Right ventricle myocardium inferior (tissue), 1 donor: ENCODE measurements at places on chromosomes 3 and 15.
A peak's percentile ranks its signal among the peaks of the same experiment; 100 is the strongest.

GRCh38 chr3:158539414-158540014 is 31.5 kb upstream of the MLF1 start:
- no peak for DNase-seq

DNA sequence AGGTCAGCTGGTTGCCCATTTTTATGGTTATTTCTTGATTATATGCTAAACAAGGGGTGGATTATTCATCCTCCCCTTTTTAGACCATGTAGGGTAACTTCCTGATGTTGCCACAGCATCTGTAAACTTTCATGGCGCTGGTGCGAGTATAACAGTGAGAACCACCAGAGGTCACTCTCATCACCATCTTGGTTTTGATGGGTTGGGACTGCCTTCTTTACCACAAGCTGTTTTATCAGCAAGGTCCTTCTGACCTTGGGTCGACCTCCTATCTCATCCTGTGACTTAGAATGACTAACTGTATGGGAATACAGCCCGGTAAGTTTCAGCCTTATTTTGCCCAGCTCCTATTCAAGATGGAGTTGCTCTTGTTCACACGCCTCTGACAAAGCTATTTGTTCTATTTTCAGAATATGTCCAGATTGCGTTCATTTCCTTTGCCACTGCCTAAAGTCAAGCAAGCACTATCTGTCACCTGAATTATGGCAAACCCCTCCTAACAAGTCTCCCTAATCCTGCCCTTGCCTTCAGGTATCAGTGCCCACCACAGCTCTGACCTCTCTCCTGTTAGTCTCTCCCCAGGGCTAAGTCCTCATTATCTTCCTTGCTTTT is 308.5 kb downstream of the ROBO2 start:
- DNase-seq = no peak

DNA sequence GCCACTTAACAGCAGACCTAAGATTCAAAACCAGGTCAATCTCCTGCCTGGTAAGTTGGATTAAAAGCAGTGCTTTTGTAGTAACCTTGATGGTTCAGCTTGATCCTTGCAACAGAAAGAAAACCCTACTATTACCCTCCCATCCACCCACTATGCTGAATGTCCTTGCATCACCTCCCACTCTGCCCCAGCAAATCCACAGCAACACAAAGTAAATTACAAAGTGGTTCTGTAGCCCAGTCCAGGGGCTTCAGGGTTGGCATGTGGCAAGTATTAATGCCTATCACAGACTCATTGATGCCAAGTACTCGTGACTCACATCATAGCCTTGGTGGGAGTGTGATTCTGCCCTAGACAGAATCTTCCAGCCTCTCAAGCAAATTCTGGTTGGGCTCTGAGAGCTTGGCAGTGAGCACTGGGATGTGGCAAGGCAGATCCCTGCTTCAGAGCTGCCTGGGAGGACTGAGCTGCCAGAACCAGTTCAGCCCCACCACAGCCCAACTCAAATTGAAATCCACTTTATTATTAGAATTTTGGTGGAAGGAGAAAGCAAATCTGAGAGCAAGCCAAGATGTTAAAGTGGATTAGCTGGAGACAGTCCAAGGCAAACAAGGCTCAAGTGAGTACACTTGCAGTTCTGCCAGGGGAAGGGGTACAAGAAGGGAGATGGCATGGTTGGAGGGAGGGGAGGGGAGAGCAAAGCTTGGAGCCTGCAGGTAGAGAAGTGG is 225.8 kb upstream of the UMPS start:
- DNase-seq = no peak

DNA sequence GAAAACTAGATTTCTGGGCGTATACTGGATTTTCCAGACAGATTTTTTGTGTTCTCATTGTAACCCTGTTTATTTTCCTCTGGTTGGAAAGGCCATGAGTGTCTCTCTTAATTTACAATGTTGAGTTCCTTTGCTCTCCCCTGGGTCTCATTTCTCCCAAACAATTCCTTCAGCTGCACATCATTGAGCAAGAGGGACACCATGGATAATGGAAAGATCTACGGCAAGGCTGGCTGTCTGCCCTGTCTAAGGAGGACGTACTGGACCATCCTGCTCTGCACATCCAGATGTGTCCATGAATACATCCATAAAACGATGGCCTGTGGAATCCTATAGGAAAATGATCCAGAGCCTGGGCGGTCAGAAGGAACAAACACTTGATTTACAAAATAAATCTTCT is 258.1 kb upstream of the MCTP2 start:
- no peak for DNase-seq

GRCh38 chr3:10337323-10338163 is 16.6 kb upstream of the SEC13 start:
- peak; percentile 28 for DNase-seq

GRCh38 chr3:186080849-186081438 is 27.9 kb downstream of the ETV5 start:
- DNase-seq = no peak

GRCh38 chr3:179068779-179069530 is 2.7 kb downstream of the ZMAT3 start:
- no peak for DNase-seq

DNA sequence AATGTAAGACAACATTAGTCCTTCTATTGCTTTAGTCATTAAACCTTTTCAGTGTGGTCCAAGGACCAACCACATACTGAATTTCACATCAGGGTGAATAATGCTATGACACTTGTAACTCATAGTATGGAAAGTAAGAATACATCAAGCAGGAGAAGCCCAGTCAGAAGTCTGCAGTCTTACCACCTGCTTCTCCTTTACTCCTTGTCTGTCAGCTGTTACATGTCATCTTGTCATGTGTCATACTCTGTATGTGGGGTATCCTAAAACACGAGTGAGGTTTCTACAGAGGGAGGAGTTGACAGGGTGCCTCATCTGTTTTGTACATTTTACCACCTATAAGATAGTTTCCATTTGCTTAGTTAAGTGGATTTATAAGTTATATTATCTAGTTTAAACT is 32.8 kb upstream of the EID1 start:
- no peak for DNase-seq

GRCh38 chr3:183662099-183662498 is 26.7 kb downstream of the KLHL24 start:
- DNase-seq = no peak

DNA sequence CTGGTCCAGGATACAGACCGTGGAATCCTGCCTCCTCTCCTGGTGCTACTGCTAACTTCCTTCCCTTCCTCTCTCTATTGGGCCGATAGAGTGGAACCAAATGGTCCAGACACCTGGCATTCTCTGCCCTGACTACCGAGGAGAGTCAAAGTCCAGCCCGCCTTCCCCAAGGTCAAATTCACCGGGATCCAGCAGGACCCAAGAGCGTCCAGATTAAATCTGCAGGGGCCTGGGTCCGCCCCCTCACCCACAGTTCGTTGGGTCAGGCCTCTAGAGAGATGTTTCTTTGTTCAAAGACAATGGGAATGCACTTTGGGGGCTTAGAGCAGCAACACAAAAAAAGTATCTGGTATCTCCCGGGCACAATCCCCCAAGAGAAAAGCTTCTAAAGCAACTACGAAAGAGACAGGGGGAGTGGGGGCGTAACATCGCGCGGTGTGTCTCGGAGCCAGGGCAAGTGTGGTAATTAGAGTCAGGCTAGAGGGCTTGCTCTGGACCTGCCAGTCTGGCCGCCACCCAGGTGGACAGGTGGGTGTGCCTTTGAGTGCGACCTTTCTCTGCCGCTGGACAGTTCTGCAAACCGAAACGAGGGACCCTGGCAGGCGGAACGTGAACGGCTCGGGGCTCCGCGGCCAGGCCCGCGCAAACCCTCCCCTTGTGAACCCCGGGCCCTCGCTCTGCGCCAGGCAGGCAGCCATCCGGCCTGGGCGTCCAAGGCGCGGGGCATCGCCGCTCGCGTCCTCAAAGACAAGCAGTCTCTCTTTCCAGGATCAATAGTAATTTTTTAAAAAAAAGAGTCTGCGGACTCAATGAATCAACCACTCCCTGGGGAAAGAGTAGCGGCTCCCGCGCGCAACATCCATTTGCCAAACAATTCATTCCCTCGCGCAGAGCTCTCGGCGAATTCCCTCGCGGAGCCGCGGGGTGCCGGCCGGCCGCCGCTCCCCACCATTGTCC is 806 bp downstream of the KLHL25 start:
- DNase-seq = peak; percentile 74

DNA sequence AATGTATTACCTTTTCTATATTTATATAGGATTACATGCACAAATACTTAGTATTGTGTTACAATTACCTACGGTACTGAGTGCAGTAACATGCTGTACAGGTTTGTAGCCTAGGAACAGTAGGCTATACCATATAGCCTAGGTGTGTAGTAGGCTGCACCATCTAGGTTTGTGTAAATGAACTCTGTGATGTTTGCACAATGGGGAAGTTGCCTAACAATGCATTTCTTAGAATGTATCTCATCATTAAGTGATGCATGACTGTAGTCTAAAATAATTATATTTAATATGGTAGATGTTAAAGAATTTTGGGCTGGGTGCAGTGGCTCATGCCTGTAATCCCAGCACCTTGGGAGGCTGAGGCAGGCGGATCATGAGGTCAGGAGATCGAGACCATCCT is 281.0 kb downstream of the KLF13 start:
- no peak for DNase-seq

DNA sequence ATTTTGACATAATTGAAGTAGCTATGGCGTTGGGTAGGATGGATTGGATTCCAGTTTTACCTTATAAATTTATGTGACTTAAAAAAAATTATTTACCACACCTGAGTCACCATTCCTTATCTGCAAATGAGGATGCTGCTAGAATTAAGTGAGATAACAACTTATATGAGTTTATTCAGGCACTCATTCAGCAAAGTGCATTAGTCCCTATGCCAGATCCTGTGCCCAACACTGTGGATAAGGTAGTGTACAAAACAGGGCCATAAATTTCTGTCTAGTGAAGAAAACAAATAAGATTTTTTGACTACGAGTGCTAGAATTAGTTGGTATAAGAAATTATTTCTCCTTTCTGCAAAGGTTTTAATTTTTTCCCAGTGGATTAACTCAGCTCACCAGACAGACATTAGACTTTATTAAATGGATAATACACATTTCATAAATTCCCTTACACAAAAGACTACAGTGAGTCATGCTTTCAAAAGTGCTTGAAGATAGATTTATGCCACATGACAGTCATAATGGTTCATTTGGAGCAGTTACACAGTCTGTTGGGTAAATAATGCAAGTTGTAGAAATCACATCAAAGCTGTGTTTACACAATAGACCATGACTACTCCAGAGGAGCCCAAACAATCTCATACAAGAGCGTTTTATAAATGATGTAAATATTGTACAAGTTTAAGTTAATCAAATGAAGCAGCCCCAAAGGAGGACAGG is 129.9 kb upstream of the TGFBR2 start:
- DNase-seq = no peak

GRCh38 chr3:94811836-94812235 is 749.0 kb downstream of the NSUN3 start:
- no peak for DNase-seq

DNA sequence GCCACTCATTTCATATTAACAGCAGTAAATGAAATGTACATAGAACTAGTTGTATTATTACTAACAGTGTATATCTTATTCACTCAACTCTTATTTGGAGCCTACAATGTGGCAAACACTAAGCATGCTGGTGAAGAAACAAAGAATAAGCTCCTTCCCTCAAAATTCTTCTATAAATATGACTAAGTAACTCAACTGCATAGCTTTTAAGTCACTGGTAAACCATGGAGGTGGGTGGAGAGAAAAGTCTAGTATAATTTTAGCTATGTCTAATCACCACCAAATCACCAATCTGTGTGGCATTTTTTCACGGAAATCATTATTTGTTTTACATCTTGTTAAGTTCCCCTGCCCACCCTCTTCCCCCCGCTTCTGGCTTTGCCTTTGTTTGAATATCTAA is 17.5 kb downstream of the COPS2 start:
- DNase-seq = no peak

DNA sequence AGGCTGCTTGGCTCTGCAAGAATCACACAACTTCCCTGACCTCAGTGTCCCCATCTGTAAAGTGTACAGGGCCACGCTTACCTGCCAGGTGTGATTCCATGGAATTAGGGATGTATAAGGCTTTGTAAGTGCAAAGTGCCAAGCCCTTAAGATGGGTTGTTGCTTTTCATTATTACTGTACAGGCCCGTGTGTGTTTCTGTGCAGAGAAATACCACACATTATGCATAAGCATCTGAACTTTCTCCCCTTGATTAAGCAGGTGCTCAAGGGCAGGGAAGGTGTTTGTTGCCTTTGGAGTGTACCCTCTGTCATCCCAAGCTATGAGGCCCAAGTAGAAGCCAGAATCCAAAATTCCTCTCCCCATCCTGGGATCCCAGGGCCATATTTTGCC is 13.6 kb upstream of the HRH1 start:
- DNase-seq = no peak

DNA sequence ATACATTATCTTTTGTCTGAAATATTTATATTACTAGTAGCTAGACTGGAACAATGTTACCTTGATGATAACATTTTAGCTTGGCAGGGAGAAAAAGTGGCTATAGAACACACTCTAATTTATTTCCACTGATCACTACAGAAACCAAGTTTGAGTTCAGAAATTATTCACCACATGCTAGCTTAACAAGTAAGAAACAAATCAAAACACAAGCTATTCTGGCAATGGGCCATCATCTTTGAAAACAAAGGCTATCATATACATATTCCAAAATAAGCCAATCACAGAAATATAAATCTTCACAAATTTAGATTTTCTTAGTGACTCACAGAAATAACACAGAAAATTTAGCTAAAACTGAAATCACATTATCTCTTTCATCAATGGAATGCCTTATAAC is 17.1 kb downstream of the AQR start:
- DNase-seq = no peak

GRCh38 chr3:193729601-193730000 is 136.6 kb downstream of the OPA1 start:
- no peak for DNase-seq

- DNase-seq = no peak
Observed at GRCh38 chr3:45939341-45939771, 3.9 kb upstream of the CXCR6 start.

- no peak for DNase-seq
Observed at GRCh38 chr15:98888820-98889479, 118.6 kb downstream of the PGPEP1L start.

GRCh38 chr15:74252291-74252690 is 16.2 kb downstream of the CCDC33 start:
- DNase-seq = peak; percentile 33

DNA sequence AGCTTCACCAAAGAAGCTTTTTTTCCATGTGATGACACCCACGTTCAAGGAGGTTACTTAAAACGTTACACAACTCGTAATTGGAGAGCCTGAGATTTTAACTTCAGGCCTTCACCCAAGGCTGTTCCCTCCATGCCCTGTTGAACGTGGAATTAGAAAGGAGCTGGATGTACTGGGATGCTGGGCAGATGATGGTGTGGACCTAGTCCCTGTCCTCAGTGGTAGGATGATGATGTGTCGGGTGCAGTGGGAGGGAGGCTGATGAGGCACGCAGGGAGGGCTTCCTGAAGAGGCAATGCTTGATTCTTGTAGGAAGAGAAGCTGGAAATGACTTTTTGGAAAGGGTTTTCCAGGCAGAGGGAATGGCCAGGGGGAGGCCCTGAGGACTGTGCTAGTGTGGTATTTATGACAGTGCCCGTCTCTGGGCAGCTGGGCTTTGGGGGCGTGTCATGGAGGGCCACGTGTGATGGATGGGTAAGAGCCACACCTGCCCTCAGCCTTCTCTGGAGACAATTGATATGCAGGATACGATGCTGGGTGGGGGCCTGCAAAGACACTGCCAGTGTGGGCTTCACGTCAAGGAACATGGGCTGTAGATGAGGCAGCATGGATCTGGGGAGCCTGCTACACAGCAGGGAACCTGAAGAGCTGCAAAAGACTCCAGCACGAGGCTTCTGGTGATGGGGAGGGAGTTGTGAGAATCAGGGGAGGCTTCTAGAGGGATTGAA is 15.3 kb downstream of the SYNM start:
- DNase-seq = no peak

GRCh38 chr3:118809696-118810498 is 224.7 kb downstream of the IGSF11 start:
- DNase-seq = no peak
